ENCODE measurements at places on chromosomes 11 and 22.
A peak's percentile ranks its signal among the peaks of the same experiment; 100 is the strongest.

DNA sequence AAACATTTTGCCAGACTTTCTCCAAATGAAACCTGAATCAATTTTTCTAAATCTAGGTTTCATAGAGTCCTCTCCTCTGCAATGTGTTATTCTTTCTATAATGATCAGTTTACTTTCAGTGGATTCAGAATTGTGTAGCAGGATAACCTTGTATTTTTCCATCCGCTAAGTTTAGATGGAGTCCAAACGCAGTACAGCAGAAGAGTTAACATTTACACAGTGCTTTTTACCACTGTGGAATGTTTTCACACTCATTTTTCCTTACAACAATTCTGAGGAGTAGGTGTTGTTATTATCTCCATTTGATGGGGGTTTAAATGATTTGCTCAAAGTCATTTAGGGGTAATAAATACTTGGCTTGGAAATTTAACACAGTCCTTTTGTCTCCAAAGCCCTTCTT lies 9.6 kb downstream of the RAG1 start:
- DNase-seq: no peak

DNA sequence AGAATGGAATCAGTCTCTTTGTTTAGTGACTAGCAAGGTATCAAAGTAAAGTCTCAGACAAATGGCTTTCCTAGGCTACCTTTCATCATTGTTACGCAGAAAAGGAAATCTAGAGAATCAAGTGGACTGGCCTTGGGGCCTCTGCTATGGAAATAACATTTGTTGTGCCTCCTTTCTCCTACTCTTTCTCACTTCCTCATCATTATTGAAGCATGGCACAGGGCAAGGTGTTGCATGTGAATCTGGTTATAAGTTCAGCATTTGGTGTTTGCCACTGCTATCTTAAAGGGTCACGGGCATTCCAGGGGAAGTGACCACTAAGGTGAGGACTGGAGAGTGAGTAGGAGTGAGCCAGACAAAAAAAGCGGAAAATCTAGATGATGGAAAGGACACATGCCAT lies 54.9 kb downstream of the GLYATL1 start:
- no peak for DNase-seq

GRCh38 chr11:112425121-112425520 lies 164.5 kb upstream of the PLET1 start:
- DNase-seq: no peak

- no peak for DNase-seq
These were observed 53.7 kb downstream of the FBXO7 start for GRCh38 chr22:32528316-32528715.

- DNase-seq: no peak
These were observed 42.7 kb upstream of the SLC1A2 start for GRCh38 chr11:35461917-35462538.

DNA sequence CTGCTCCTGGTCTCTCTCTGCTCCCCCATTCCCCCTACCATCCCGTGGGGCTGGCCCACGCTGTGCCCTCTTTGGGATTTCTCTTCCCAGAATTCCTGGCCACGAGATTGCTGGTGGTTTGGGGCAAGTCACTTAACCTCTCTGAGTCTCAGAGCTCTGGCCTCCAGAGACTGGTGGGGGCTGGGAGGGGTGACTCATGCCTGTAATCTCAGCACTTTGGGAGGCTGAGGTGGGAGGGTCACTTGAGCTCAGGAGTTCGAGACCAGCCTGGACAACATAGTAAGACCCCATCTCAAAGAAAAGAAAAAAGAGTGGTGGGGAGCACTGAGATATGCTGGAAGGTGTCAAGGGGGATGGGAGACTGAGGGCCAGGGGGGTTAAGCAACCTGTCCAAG lies 18.3 kb downstream of the OTUB1 start:
- no peak for DNase-seq

DNA sequence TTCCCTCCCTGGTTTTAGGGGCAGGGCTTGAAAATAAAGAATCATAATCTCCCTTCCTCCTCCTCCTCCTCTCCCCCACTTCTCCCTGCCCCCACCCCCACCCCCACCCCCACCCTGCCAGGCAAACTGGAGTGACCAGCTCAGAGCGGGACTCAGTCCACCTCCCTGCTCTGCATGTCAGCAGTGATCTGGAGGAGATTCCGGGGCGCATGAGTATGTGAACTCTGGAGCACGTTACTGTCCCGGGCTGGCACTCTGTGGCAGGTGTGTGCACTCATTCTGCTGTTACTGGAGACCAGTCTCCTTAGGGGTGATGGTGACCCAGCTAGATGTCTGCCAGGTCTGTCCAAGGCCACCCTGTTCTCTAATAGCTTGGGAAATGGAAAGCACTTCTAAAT lies 33.9 kb downstream of the MARK2 start:
- DNase-seq: no peak

DNA sequence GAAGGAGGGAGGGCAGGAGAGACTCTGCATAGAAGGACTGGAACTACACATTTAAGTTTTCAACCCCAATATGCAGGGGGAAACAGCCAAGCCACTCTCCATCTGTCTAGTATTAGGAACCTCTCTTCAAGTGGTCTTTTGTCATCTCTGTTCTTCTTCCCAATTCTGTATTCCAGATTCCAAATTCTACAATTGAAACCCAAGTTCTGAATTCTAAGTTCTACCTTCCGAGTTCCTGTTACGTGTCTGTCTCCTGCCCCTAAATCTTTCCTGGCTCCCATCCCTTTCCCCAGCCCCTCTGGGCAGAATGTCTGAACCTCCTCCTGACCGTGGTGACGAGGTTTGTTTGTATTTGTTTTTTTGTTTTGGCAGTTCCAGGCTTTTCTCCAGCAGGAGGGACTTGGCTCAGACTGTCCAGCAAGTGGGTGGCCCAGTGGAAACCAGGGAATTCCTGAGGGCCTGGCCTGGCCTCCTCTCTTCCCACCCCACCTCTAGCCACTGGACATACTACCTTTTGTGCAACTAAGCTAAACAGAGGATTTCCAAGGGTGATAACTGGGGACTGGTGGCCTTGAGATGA lies 1.6 kb upstream of the THOC5 start:
- DNase-seq: no peak

GRCh38 chr11:35419184-35419829 lies at the start of gene SLC1A2:
Gene SLC1A2 (minus strand): TSS chr11:35419558. CDS start chr11:35418966, 592 bp downstream.
- peak; percentile 55 for DNase-seq

- DNase-seq: no peak
These were observed 35.6 kb upstream of the CADM1 start for GRCh38 chr11:115539844-115540243.

DNA sequence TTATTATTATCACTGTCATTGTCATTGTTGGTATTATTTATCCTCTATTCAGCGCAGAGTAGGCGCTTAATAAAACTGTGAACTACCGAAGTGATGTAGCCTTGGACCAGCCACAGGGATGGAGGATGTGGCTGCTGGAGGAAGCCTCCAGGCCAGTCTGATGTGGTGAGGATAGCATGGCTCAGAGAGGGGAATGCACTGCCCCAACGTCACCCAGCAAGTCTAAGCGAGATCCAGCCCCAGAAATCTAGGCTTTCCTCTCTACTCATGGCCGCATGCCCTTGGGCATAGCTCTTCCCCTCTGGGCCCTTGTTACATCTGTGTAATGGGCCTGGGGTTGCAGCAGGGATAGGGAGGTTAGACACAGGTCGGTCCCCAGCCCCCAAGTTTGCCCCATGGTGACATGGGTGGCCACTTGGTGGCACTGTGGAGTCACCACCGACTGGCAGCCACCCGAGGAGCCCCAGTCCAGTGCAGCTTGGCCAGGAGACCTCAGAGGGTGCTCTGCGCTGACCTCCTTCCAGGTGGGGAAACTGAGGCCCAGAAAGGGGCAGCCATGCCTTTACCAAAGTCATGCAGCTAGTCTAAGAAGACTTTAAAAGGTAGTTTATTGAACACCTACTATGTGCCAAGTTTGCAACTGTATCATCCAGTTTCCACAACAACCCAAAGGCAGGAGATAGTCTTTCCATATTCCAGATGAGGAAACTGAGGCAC lies 395.7 kb downstream of the MN1 start:
- DNase-seq: peak; percentile 34

DNA sequence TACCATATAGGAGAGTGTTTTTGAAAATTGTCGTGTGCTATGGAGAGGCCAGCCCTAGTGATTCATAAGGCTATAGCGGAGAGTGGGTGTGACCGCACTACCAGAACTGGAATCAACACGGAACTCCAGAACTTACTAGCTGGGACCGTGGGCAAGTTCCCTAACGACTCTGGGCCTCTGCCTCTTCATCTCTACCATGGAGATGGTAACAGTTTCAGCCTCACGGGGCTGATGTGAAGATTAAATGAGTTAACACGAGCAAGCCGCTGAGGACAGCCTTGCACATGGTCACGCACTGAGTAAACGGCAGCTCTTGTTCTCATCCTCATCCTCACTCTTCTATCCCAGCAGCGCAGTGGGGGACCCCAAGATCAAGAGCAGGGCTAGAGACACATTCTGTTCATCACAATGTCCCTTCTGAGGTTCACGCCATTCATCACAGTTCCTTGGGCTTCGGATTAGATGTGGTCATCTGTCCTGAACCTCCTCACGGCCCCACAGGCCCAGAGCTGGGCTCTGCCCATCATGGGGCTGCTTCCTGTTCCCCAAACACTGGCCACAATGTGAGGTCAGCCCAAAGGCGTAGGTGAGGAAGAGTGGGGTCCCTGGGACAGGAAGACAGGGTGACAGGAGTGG lies 47.2 kb upstream of the CD5 start:
- no peak for DNase-seq

GRCh38 chr11:19895776-19896175 lies 183.1 kb downstream of the NAV2 start:
- no peak for DNase-seq

DNA sequence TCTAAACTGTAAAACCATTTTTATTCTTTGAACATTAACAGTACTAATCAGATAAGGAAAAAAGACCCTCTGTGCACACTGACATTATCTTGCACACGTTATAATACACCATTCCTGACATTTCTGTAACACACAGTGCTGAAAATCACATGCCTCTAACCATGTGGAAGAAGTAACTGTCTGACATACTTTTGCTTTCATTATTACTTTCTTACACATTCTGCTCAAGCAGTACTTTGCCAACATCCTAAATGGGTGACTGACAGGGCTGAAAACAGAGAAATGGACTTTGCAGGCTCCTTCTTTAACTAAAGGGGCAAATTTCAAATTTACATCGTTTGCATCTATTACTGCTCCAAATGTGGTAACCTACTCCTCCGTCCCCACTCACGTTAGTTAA lies 22.8 kb upstream of the TP53AIP1 start:
- DNase-seq: no peak

GRCh38 chr11:130408401-130408890 lies 20.0 kb downstream of the ADAMTS8 start:
- no peak for DNase-seq

GRCh38 chr22:36514766-36515165 lies 7.9 kb upstream of the FOXRED2 start:
- no peak for DNase-seq

DNA sequence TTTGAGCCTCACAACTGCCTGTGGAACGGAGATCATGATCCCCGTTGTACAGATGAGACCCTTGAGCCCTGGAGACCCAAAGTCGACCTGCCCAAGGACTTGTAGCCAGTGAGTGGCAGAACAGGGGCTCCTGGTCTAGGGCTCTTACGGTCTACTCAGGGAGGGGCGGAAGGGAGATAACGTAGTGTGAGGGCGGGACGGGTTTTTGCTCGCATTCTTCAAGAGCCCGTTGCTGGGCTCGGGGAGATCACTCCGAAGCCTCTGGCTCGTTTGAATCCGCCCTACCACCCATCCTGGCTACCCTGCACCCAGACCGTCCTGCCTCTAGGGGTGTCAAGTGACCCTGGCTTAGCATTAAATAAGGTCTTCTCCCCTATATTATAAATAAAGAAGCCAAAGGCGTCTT lies 639 bp downstream of the CRY2 start:
- peak; percentile 71 for DNase-seq

DNA sequence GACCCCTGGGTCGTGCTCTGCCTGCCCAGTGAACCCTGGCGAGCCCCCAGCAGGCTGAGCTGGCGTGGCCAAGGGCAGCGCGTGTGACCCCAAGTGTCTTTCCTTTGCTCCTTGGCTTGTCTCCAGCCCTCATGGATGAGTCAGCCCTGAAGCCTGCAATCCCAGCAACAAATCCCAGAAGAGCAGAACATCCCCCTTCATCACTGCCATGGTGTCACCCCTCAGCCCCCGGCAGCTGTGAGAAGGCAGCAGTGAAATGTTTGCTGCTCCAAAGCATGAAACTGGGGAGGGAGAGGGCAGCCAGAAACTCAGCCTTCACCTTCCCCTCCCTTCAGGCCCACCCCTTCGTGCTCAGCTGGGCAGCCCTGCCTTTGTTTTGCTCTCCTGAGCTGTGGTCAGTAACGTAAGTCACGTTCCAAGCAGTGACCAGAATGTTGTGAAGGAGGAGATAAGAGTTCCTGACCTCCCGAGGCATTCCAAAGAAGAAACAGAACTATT lies 29.8 kb downstream of the ADAMTS15 start:
- DNase-seq: no peak

- no peak for DNase-seq
These were observed 10.2 kb upstream of the SF1 start for GRCh38 chr11:64788321-64789215.

DNA sequence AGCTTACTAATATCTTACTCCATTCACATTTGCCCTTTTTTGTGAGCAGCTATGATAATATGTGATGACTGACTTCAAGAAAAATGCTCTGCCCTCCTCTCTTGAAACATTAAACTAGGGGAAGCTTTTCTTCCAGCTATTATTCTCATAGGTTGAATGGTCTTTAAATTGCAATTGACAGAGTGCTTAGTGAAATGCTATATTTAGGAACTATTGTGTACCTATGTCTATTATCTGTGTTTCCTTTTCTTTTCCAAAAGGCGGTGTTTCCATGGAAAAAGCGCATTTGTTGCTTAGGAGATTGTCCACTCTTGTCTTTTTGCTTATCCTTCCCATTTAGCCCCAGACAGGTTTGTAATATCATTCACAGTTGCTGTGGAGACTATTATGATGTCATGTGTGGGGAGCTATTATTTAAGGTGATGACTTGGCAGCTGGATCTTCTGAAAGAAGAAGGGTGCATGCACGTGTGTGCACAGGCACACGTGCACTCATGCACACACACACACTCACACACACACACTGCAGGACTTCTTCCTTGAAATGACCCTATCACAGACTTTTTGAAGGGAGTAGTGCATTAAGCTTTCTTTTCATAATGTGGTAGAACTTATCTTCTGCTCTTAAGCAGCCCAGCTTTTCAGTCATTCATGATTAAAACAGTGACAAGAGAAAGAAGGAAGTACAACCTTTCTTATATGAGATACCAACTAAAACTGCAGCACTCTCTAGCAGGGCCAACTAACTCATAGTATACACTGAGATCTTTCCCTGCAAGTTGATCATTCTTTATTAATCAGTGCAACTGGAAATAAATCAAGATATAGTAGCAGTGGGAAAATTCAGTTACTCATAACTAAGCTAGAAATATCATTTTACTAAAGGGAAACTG lies 340.8 kb upstream of the MTNR1B start:
- peak; percentile 51 for DNase-seq

GRCh38 chr11:47376525-47377371 lies 1.6 kb downstream of the SPI1 start:
- no peak for DNase-seq

GRCh38 chr11:5231111-5231510 lies 3.2 kb downstream of the HBD start:
- DNase-seq: no peak

All from DMS53 (cell line).